ENCODE measurements at places on chromosomes 2 and 18.

- DNase-seq: no peak
Observed at GRCh38 chr2:28557389-28558131, 61.7 kb downstream of the PLB1 start.

DNA sequence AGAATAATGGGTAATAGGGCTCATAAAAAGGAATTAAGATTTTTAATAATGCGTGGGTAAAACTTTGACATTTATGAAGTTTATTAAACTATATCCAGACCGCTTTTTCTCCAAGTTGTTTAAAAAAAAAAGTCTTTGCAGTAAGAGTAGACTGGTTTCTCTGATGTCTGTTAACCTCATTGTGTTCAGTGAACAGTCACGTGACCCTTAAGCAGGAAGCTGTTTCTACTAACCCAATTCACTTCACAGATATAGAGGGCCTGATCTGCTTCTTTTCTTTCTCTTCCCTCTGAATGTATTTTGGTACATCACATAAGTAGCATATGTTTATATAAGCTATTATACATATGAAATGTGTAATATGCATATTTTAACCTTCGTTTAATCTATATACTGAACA lies 1011.3 kb upstream of the CELF4 start:
- no peak for DNase-seq

DNA sequence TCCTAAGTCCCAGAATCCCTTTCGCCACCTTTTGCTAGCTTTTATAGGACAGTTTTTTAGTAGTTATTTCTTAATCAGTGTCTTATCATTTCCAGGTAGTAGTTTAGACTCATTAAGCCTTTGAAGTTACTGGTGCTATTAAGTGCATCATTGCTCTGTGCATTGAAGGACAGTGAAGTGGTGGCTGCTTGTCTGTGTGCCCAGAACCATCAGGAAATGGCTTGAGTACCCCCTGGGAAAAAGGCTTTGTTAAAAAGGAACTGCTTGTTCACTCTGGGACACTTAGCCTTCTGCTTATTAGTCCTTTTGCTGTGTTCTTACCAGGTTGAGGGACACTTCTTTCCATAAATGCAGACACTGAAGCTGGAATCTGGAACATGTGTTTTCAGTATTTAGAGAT lies 30.0 kb downstream of the DTNA start:
- DNase-seq: no peak

- DNase-seq: no peak
Observed at GRCh38 chr2:1777781-1778180, 33.5 kb upstream of the PXDN start.

GRCh38 chr2:196233805-196234475 lies 62.6 kb upstream of the STK17B start:
- no peak for DNase-seq

- DNase-seq: no peak
Observed at GRCh38 chr2:64482765-64483504, 29.0 kb downstream of the LGALSL start.

DNA sequence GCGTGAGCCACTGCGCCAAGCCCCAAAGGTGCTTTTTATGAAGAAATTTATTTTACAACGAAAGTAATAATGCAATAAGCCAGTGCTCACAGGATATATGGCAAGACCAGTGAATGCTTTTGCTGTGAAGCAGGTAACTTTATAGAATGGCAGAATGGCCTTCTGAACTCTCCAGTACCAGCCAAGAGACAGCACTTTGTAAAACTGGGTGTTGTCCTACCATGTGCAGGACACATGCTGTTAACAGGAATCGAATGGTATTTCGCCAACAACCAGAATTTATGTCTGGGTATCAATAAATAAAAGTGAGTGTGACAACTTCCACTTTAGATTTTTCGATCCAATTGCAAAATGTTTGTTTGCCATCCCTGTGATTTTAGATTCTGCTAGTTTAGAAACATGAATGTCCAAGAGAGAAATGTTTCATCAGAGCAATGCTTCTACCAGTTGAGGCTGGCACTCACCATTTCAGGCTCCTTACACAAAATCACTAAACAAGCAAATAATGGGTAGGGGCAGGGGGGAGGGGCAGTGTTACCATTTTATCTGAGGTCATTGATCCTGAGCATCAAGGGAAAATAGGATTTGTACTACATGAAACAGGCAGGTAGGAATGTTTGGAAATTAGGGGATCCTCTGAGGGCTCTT lies 95.9 kb downstream of the ATL2 start:
- DNase-seq: no peak

GRCh38 chr2:217387776-217388387 lies 528.0 kb upstream of the TNP1 start:
- no peak for DNase-seq

DNA sequence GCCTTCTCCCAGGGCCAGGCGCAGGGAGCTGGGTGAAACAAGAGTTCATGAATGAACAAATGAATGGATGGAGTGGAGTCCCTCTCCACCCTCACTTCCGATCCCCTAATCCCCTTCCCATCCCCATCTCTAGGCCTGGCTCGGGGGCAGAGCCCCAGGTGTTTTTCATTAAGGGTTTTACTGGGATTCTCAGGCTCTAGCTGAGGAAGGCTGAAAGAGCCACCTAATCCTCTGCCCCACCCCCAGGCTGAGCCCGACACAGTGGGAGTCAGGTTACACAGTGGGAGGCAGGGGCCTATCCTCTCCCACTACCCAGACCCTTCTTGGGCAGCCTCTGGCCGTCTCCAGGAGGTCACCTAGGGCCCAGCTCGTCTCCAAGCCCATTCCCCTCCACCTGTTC lies 36.1 kb downstream of the SDC1 start:
- no peak for DNase-seq

GRCh38 chr2:30231212-30231995 lies at the start of gene LBH:
TSS of gene LBH (plus strand) at chr2:30231534. CDS start at chr2:30231739, 205 bp downstream.
- DNase-seq: peak; percentile 92

GRCh38 chr2:27428978-27429541 lies 629 bp downstream of the NRBP1 start:
- peak; percentile 88 for DNase-seq

DNA sequence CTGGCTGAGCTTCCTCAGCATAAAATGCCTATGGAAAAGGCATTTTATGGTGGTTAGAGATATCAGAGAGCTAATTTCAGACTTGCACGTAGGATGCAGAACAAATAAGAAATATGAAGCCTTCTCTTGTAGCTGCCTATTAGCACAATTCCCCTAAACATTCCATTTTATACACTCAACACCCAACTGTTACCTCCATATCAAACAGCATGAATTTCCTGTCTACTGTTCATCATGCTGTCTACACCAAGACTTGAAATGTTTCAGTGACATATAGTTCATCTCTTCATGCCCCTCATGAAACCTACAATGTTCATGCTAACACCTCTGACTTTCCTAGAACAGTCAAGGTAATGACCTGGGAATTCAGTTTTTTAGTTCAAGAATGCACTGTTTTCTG lies 249.9 kb downstream of the PIEZO2 start:
- no peak for DNase-seq

DNA sequence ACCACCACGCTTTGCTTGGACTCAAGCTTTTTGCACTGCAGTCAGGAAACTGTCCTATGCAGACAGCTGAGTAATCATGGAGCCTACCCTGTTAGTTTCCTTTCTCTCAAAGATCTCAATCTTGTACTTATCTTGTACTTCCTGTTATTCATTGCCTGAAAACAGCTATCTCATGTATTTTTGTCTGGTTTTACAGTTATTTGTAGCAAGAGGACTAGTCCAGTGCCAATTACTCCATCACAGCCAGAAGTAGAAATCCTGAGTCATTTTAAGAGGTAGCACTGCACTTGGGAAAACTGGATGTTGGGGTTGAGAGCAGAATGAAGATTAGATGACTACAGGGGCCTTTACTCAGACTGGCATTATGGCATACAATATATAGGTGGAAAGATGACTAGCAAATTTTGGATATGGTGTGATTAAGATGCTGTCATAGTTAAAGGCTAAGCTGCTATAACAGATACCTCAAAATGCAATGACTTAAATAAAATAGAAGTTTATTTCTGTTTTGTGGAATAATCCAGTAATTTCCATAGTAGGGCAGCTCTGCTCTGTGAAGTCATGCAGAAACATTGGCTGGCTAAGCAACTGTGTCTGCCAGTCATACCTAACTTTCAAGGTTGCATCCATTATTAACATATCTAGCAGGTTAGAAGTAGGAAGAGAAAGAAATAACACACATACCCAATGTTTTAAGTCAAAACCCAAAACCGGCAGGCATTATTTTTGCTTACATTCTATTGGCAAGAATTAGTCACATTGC lies 21.1 kb upstream of the CHMP3 start:
- peak; percentile 9 for DNase-seq

DNA sequence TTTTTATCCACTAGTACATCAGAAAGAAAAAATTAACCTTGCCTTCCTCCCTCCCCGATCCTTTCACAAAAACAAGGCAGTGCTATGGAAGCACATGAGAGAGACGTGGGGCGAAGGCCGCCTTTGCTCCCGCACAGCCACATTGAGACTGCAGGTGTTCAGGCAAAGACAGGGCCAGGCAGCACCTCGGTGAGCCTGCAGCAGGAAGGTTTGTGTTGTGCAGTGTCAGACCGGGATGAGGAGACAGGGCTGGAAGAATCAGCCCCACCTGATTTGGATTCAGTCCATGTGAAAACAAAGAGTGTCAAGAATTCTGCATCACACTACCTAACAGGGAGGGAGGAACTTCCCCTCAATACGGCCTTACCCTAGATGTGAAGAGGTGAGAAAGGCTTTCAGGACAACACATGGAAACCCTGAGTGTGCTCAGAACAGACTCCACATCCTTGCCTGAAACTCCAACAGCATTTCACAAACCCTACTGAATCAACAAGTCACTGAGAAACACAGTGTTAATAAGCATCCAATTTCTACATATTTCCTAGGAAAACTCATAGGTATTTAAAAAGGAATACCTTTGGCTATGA lies 59.6 kb downstream of the HDAC4 start:
- no peak for DNase-seq

DNA sequence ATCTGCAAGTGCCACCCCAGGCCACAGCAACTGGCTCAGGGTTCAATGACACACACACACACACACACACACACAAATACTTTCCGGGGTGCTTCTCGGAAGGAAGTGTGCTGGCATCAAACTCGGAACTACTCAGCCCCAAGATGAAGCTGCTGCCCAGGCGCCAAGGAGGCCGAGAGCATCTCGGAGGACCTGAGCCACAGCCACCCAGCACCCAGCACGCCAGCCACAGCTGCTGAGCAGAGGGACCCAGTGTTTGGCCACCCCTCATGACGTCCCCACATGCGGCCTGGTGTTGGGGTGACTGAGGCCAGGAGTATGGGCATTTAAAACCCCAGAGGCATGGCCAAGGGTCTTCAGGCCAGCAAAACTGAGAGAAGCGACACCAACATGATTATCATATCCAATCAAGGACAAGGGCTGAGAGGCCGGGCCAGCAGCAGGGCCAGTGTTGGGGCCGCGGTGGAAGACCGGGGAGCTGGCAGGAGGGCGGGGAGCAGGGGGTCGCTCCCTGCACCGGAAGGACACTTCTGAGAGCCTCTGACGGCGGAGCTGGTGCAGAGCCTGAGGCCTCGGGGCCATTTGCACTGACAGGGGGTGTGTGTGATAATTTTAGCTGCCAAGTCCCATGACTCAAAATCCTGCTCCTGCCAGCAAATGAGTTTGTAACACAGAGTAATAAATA lies 61.8 kb downstream of the BIN1 start:
- DNase-seq: no peak

GRCh38 chr2:144490857-144491256 lies 29.1 kb downstream of the ZEB2 start:
- no peak for DNase-seq
